ENCODE measurements at places on chromosomes 2 and 18.

- no peak for DNase-seq
Measured at GRCh38 chr2:24919506-24920097, 435 bp downstream of the ADCY3 start.

DNA sequence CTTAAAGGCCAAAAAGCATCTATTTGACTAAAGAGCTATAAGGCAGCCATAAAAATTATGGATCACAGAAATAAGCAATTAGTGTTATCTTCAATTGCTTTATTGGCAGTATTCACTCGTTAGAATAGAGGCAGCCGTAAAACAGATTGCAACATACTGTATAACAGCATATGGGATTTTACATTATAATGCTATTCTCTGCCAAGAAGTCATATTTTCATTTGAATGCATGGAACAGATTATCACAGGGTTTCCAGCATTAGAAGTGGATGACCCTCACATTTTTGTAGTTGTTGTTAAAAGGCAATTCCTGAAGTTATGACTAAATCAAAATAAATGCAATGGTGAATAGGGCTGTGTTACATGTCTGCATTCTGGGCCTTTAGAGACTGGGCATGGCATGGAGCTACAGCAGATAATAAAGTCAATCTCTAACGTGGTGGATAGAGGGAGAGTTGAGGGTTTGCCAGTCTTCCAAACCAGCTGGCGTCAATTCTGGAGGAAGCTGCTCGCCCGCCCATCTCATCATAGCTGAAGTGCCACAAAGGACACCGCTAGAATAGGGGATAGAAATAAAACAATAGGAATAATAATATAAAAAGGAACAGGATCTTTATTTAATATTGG is 155.4 kb upstream of the VRK2 start:
- DNase-seq: no peak

GRCh38 chr18:46345181-46345465 is 240.9 kb downstream of the HAUS1 start:
- DNase-seq: no peak

GRCh38 chr2:149990965-149991364 is 403.4 kb upstream of the MMADHC start:
- no peak for DNase-seq

DNA sequence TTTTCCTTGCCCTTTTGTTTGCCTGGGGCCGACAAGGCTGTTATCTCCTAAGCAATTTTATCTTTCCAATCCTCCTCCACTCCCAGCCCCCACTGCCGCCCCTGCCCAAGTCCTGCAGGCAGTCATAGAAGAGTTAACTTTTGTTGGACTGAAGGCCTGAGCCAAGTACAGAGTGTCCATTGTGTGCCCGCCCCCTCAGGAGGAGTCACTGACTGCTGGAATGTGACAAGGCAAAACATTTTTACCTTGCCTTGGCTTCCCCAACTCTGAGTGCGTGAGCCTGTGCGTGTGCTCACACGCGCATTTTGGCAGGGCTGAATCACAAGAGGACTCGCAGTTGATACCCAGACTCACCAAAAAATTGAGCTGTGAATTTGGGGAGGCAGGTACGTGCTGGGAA is 16.2 kb downstream of the SETBP1 start:
- no peak for DNase-seq

DNA sequence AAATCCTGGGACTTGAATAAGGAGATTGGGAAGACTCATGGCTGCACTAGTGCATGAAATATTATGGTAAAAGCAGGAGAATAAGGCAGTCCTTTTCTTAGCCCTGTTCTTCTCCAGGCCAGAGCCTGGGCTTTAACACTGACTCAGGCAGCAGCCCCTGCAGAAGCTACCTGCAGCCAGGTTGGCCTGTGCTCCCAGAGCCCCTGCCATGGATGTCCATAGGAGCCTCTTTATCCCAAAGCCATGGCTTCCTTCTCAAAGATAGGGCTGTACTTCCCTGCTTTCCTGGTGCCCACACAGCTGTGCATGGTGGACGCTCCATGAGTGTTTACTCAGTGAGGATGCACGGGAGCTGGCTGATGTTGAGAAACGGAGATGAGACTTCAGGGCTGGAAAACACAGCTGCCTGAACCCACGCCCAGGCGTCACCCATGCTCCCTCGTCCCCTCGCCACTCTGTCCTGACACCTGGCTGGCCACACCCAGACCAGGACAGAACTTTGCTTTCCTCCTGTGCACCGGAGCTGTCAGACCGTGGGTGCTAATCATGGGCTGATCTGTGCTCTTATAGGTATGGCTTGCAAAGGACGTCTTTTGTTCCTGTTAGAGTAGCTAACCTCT is 135.5 kb downstream of the GLI2 start:
- no peak for DNase-seq
